ENCODE measurements at places on chromosomes 2 and 18.

- no peak for DNase-seq
Observed at GRCh38 chr2:120452131-120452530, 106.2 kb downstream of the INHBB start.

DNA sequence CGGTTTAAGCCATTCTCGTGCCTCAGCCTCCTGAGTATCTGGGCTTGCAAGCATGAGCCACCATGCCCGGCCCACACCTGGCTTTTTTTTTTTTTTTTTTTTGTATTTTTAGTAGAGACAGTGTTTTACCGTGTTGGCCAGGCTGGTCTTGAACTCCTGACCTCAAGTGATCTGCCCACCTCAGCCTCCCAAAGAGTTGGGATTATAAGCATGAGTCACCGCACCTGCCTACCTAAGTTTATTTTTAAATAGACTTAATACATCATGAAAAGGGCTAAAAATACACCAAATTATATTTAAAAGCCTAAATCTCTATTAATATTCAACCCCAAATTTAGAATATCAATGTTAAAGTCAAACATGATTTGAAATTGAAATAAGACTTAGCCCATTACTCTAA, 250.8 kb upstream of the MC4R start:
- no peak for DNase-seq

DNA sequence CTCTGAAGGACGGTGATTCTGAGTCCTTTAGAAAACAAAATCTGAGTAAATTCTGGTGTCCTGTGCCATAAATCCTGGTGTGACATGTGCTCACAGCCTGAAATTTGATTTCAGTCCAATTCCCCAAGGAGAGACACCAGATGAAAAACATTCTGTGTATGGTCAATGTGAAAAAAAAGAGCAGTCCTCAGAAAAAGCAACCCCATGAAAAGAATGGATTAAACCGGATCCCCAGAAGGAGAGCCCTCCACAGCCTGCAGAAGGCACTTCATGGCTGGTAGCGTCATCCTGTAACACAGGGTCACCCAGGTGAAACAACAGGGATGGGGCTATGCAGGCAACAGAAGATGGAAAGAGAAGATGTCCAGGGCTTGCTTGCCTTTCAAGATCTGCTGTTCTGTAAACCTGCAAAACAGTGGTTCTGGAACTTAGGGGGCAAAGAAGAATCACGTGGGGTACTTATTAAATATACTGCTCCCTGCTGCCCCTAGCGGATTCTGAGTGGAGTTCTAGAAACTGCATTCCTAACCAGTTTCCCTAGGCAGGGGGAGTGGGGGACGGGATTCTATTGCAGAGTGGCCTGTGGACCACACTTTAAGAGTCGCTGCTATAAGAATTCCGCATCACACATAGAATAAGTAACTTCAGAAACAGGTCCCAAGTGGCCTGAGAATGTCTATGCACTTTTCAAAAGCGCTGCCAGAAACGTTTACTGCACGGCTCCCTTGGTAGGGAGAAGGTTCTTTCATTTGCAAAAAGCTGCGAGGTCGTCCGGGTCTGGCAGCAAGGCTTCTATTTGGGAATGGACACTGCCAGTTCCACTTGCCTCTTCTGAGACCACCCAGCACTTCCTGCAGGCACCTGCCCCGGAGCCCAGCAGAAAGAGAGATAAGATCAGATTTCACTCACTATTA, 118.9 kb upstream of the ARL5A start:
- DNase-seq, result peak; percentile 37

GRCh38 chr2:40372283-40372985, 79.5 kb downstream of the SLC8A1 start:
- no peak for DNase-seq

- DNase-seq, result no peak
Observed at GRCh38 chr18:59690996-59691395, 6.2 kb downstream of the CCBE1 start.

DNA sequence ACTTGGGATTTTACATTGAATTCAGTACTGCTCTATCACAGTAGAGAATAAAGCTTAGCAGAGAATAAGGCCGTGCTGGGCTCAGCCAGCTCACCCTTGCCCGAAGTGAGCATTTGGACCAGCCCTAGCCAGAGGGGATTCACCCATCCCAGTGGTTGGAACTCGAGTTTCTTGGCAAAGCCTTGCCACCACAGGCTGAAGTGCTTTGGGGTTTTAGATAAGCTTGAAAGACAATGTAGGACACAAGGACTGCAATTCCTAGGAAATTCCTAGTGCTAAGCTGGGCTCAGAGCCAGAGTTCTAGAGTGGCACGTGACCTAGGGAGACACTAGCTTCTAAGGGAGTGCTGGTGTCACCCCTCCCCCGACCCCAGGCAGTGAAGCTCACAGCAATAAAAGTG, 28.0 kb downstream of the SERPINB11 start:
- DNase-seq, result no peak

DNA sequence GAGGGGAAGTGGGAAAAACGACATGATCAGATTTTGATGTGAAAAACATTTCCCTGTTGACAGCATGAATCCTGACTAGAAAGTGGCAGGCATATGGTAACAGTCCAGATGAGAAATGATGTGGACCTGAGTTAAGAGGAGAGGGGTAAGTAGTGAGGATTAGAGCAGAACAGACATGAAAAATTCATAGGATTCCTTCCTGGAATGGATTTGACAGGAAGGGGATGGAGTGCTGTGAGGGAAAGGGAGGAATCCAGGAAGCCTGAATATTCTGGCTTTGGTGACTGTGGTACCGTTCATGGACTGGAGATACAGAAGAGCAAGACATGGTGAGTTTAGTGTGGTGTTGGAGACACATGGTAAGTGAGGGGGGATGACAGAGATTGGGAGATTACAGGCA, 115.4 kb downstream of the TMEM131 start:
- DNase-seq, result no peak

Measured in stimulated activated CD4-positive, alpha-beta T cell treated with anti-CD3 and anti-CD28 coated beads, Interleukin-15, amount 100 ng/mL, for 24 hours (primary cell).